ENCODE measurements at places on chromosomes 11 and 22.

DNA sequence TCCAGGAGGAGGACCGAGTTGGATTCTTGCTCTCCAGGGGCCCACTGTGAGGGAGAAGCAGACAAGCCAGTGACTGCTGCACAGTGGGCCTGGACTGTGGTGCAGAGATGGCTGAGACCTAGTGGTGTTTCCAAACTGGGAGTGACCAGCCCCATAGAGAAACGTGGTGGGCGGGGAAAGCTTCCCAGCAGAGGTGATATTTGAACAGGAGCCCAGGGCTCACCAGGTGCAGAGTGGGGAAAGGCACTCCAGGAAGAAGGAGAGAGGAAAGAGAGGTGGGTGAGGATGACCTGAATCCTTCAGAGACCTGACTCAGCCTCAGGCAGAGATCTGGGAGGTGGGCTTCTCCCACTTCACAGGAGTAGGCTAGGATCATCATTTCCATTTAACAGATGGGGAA is 52.1 kb upstream of the RASD2 start:
- DNase-seq: no peak

- DNase-seq: no peak
These were observed 8.4 kb downstream of the KRTAP5-6 start for GRCh38 chr11:1705126-1706052.

- peak; percentile 70 for DNase-seq
These were observed 84.1 kb downstream of the PDE2A start for GRCh38 chr11:72589802-72590761.

GRCh38 chr11:6251990-6252473 is 7.6 kb upstream of the CCKBR start:
- no peak for DNase-seq

- DNase-seq: no peak
These were observed 2.5 kb downstream of the KRTAP5-4 start for GRCh38 chr11:1619449-1619848.
